Pons (tissue), 1 donor: ENCODE measurements at places on chromosomes 1 and 21.

GRCh38 chr21:15964236-15964855 lies 234.6 kb downstream of the USP25 start:
- no peak for DNase-seq

- DNase-seq, result no peak
These were observed 13.7 kb upstream of the MFSD2A start for GRCh38 chr1:39940980-39941871.

- no peak for DNase-seq
These were observed 14.2 kb downstream of the TNFRSF14 start for GRCh38 chr1:2570332-2570731.

- no peak for DNase-seq
These were observed 274.6 kb downstream of the NFIA start for GRCh38 chr1:61356995-61357394.

- DNase-seq, result no peak
These were observed 180.6 kb upstream of the EDN2 start for GRCh38 chr1:41664861-41665640.
